Neural crest cell (in vitro differentiated cells): ENCODE measurements at places on chromosomes 7 and 10. TPM values are rescaled to one million over a fixed set of nuclear protein-coding genes. Genes with fewer than 3 reads are reported as not detected.

- H3K27ac ChIP-seq: no peak overlapping the region
- H3K36me3 ChIP-seq: no peaks in the 10 kb centered on the region
- no peak overlapping the region for H3K4me3 ChIP-seq
- H3K27me3 ChIP-seq: no peaks in the 10 kb centered on the region
- H3K4me1 ChIP-seq: no peaks in the 10 kb centered on the region
Measured at GRCh38 chr10:55449981-55450380, 649.0 kb upstream of the PCDH15 start.

DNA sequence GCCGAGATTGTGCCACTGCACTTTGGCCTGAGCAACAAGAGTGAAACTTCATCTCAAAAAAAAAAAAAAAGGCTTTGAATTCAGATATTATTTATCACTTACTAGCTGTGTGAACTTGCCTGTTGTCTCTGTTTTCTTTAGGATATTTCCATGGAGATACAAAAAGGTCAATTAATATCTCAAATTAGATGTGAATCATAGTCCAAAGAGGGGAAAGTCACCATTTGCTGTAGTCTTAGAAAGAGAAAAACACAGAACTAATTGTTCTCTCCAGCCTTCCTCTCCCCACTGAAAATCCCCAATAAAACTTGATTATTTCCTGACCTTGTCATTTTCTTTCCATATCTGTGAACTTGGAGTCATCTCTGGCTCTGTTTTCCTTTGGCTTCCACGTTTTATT is 21.2 kb downstream of the HEPACAM2 start:
- peaks cover 88% of the 10 kb centered on the region for H3K27me3 ChIP-seq
- no peaks in the 10 kb centered on the region for H3K36me3 ChIP-seq
- H3K4me1 ChIP-seq: no peaks in the 10 kb centered on the region

Gene CPA2
- total RNA-seq: 0.55 and 1.2 TPM in 2 replicates

GRCh38 chr7:110090110-110090820 is 1000.7 kb upstream of the LRRN3 start:
- H3K27me3 ChIP-seq: no peaks in the 10 kb centered on the region
- H3K36me3 ChIP-seq: no peaks in the 10 kb centered on the region
- H3K27ac ChIP-seq: no peak overlapping the region
- no peak for DNase-seq
- no peaks in the 10 kb centered on the region for H3K4me1 ChIP-seq

Gene PRDX3
- total RNA-seq: 144 and 147 TPM in 2 replicates

DNA sequence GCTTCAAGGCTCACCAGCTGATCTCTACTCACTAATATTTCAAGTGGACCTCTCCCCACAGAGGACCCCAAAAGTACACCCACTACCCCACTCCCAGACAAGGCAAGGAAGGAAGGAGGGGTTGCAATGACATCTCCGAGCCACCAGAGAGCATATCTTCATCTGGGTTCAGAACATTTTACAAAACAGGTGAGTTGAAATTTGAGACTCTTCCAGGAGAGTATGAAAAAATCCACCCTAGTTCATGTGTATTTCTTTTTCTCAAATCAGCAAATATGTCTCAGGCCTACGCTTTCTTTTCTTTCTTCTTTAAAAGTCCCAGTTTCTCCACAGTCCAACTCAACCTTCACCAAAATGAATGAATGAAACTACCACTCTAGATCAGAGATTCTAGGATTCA is 61.9 kb downstream of the SGMS1 start:
- H3K27me3 ChIP-seq: no peaks in the 10 kb centered on the region
- H3K27ac ChIP-seq: no peak overlapping the region
- no peak overlapping the region for H3K4me3 ChIP-seq
- H3K36me3 ChIP-seq: peaks cover 4% of the 10 kb centered on the region
- DNase-seq: no peak

Gene RPEL1
- not detected in 2 replicates for total RNA-seq

DNA sequence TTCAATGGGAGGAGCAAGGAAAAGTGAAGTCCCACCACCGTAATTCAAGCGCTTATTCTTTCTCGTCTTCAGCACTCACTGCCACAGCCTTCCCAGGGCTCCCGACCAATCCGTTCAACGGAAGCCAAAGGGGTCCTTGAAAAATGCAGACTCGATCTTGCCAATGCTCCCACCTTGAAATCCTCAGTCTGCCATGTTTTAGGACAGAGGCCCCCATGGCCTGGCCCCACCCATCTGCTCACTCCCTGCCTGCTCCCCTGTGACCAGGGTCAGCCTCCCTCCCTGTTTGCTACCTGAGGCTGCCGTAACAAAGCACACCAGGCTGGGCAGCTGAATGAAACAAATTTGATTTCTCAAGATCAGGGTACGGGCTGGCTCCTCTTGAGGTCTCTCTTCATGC is 3.0 kb upstream of the DNAAF5 start:
- DNase-seq: no peak
- no peaks in the 10 kb centered on the region for H3K27me3 ChIP-seq
- peaks cover 16% of the 10 kb centered on the region for H3K4me1 ChIP-seq
- no peak overlapping the region for H3K27ac ChIP-seq
- peaks cover 37% of the 10 kb centered on the region for H3K36me3 ChIP-seq

DNA sequence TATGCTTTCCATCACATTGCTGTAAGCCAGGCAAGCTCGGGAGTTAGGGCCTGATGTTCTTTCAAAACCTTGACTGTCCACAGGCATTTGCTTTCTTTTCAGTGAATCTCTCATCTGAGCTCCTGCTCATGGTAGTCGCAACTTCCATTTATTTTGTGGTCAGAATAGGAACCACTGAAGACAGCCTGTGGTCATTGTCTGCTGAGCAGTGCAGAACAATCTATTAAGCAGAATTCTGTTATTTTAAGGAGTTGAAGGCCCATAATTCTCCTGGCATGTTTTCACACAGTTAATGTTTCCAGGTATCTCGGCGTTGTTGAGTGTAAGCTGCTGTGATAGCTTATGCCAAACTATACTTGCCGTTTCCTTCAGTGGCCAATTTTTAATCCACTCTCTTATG is 491.1 kb upstream of the AKR1E2 start:
- H3K27ac ChIP-seq: no peak overlapping the region
- no peaks in the 10 kb centered on the region for H3K36me3 ChIP-seq
- no peak for DNase-seq
- no peak overlapping the region for H3K4me3 ChIP-seq

- no peak for DNase-seq
- H3K4me1 ChIP-seq: peaks cover 52% of the 10 kb centered on the region
- no peaks in the 10 kb centered on the region for H3K36me3 ChIP-seq
- H3K4me3 ChIP-seq: no peak overlapping the region
- H3K27ac ChIP-seq: no peak overlapping the region
Measured at GRCh38 chr10:114519306-114519669, 115.0 kb upstream of the AFAP1L2 start.

DNA sequence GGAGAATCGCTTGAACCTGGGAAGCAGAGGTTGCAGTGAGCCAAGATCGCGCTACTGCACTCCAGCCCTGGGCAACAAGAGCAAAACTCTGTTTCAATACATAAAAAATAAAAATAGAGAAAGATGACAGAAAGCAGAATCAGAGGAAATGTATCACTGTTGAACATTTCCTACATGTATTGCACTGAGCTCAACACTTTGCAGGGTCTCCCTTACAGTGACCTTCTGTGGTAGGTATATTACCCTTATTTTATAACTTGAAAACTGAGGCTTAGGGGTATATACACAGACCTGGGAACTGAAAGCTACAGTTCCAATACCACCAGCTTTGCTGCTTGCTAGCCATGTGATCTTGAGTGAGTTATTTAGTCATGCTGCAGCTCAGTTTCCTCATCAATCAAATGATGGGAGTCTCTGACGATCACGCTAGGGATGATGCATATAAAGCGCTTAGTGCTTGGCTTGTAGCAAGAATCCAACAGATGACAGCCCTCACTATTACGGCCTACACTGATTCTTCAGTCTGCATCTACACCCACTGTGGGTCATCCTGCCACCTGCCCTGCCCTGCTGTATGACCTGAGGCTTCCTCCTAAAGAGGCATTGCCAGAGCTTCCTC is 99.0 kb downstream of the PDE1C start:
- H3K36me3 ChIP-seq: no peaks in the 10 kb centered on the region
- H3K4me1 ChIP-seq: no peaks in the 10 kb centered on the region
- peaks cover 4% of the 10 kb centered on the region for H3K27me3 ChIP-seq
- no peak for DNase-seq

DNA sequence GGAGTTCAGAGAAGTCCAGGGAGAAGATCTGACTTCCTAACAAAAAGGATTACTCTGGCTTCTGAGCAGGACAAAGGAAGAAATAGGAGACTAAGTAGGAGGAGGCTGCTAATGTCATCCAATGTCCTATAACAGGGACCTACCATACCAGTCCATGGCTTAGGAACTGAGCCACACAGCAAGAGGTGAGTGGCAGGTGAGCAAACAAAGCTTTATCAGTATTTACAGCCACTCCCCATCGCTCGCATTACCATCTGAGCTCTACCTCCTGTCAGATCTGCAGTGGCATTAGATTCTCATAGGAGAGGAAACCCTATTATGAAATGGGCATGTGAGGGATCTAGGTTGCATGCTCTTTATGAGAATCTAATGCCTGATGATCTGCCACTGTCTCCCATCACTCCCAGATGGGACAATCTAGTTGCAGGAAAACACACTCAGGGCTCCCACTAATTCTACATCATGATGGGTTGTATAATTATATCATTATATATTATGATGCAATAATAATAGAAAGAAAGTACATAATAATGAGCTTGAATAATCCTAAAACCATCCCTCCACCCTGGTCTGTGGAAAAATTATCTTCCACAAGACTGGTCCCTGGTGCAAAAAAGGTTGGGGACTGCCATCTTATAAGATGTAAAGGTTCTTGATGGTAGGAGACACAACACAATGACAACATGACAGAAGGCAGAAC is 487.4 kb downstream of the PLXDC2 start:
- H3K36me3 ChIP-seq: no peaks in the 10 kb centered on the region
- DNase-seq: no peak
- H3K27ac ChIP-seq: no peak overlapping the region
- H3K4me1 ChIP-seq: no peaks in the 10 kb centered on the region
- no peak overlapping the region for H3K4me3 ChIP-seq

Gene SLC18A3
- 16.7 and 17.9 TPM in 2 replicates for total RNA-seq

Gene HOXA5
- total RNA-seq: 3.2 and 4.3 TPM in 2 replicates
